ENCODE measurements at places on chromosomes 6 and 20. TPM values are rescaled to one million over a fixed set of nuclear protein-coding genes. Genes with fewer than 3 reads are reported as not detected.

GRCh38 chr20:10504994-10505730, 70.1 kb downstream of the SLX4IP start:
- no peaks in the 10 kb centered on the region for H3K36me3 ChIP-seq
- no peaks in the 10 kb centered on the region for H3K27me3 ChIP-seq
- H3K4me1 ChIP-seq: peaks cover 14% of the 10 kb centered on the region
- no peak overlapping the region for H3K4me3 ChIP-seq

Gene KCNS1
- total RNA-seq: not detected

DNA sequence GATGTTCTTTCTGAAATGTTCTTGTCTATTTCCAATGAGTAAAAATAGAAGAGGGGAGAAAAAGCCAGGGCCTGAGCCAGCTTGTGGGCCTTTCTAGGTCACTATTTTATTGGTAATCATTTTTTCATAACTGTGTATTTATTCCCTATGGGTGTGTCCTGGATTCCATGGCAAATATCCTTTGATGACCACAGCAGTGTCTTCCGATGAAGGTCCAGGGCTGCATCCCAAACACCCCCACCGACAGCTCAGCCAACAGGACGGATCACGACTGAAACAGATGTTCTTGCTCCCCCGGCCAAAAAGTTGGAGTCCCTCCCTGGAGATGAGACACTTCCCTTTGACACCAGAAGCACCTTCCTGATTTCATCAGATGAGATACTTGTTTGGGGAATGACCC, 105.4 kb upstream of the PLEKHG1 start:
- peaks cover 7% of the 10 kb centered on the region for H3K4me1 ChIP-seq
- DNase-seq: no peak
- no peak overlapping the region for H3K4me3 ChIP-seq
- no peaks in the 10 kb centered on the region for H3K36me3 ChIP-seq
- H3K27ac ChIP-seq: no peak overlapping the region
- H3K27me3 ChIP-seq: no peaks in the 10 kb centered on the region

GRCh38 chr20:14955399-14955798, 618.0 kb upstream of the FLRT3 start:
- no peaks in the 10 kb centered on the region for H3K4me1 ChIP-seq
- no peaks in the 10 kb centered on the region for H3K36me3 ChIP-seq
- H3K27ac ChIP-seq: no peak overlapping the region

DNA sequence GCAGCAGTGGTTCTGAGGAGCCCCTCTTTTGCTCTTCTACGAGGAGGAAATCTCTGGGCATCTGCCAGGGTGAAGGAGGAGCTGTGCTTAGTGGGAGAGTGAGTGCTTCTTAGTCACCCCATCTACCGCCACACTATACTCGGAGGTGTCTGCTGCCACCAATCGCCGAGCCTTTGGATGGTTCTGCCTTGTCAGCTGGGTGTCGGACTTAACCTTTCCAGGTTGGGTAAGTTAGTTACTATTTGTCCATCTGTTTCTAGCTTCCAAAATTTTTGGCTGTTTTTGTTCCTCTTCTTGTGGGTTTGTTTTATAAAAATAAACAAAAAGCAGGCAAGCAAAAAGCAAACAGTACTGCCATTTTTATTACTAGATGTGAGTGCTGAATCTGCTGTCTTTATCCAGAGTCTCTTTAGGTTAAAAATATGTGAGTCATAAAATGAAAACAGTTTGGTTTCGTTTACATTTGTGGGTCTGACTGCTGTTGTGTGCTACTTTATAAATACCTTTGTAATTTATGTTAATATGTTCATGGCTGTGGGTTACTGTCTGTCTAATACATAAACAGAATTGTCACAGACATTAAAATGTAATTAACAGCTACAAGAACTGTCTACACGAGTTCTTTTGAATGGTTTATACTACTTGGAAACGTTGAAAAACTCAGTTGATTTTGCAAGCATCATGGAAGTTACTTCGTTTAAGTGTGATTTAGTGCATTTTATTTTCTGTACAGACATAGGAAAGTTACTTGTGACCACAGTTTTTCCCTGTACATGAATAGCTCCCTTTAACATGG, 89.2 kb downstream of the ARID1B start:
- H3K4me3 ChIP-seq: no peak overlapping the region
- no peaks in the 10 kb centered on the region for H3K27me3 ChIP-seq
- no peak overlapping the region for H3K27ac ChIP-seq
- DNase-seq: peak; percentile 44
- H3K4me1 ChIP-seq: peaks cover 20% of the 10 kb centered on the region

All from natural killer cell (primary cell).